ENCODE measurements at places on chromosomes 2 and 18. TPM values are rescaled to one million over a fixed set of nuclear protein-coding genes. Genes with fewer than 3 reads are reported as not detected.

DNA sequence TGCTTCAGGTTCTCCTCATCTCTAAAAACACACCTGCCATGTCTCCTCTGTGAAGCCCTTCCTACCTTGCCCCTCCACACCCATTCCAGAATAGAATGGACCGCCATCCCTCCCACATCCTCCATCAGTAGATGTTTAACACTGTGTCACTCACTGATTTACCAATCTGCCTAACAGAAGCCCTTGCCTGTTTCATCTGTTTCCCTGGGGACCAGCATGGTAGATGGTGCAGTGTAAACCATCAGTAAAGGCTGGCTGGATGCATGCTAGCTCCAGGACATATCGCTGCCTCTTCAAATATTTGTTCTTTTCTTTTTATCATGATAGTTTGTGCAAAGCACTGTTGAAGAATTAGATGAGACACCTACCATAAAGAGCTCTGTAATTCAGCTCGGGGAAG is 271.4 kb downstream of the PIEZO2 start:
- no peaks in the 10 kb centered on the region for H3K36me3 ChIP-seq
- H3K27me3 ChIP-seq: no peaks in the 10 kb centered on the region
- no peak overlapping the region for H3K27ac ChIP-seq
- peaks cover 9% of the 10 kb centered on the region for H3K4me1 ChIP-seq

AKAIN1 gene
- total RNA-seq: not detected

C2orf66 gene
- 0.43 TPM for total RNA-seq

GRCh38 chr2:11758647-11759046 is 12.2 kb downstream of the LPIN1 start:
- no peak overlapping the region for H3K27ac ChIP-seq
- H3K4me3 ChIP-seq: no peak overlapping the region
- H3K36me3 ChIP-seq: no peaks in the 10 kb centered on the region
- H3K4me1 ChIP-seq: peaks cover 15% of the 10 kb centered on the region

NFATC1 gene
- total RNA-seq: 2.3 TPM

GRCh38 chr2:237432484-237433092 is 18.6 kb upstream of the COL6A3 start:
- H3K27me3 ChIP-seq: no peaks in the 10 kb centered on the region
- no peak for DNase-seq
- H3K4me3 ChIP-seq: no peak overlapping the region
- no peaks in the 10 kb centered on the region for H3K36me3 ChIP-seq
- no peak overlapping the region for H3K27ac ChIP-seq

CCDC68 gene
- total RNA-seq: not detected

DNA sequence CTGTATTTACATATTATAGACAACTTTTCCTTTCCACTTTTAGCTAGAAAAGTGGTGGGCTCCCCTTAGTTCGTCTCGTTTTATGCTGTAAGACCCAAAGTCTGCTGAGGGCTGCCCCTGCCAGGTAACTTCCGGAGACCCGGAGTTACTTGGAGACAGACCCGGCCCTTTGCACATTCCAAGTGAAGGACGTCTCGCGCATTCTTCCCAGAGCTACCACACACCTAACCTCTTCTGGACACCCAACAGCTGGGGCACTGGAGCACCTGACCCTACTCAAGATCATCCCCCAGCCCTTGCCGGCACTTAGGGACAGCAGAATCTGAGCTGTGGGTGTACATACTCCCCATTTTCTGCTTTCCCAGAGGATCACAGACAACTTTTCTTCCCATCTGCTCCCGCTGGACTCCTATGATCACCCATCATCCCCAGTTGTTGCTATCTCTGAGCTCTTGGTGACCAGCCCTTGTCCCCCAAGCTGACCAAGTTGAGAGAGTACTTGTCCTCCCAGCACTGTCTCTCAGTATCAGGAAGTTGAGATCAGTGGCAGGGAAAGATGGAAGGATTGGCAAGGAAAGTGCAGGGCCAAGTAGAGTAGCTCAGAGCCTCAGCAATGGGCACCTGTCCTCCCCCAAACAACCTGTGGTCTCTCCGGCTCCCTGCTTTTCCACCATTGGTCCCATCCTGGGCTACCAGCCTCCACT is 8.4 kb upstream of the SATB2 start:
- no peak overlapping the region for H3K4me3 ChIP-seq
- H3K27me3 ChIP-seq: peaks cover 100% of the 10 kb centered on the region
- H3K27ac ChIP-seq: no peak overlapping the region
- H3K36me3 ChIP-seq: no peaks in the 10 kb centered on the region
- H3K4me1 ChIP-seq: peaks cover 16% of the 10 kb centered on the region
